ENCODE measurements at places on chromosomes 7 and 10. TPM values are rescaled to one million over a fixed set of nuclear protein-coding genes. Genes with fewer than 3 reads are reported as not detected.

GRCh38 chr7:7109934-7110333, 72.4 kb upstream of the C1GALT1 start:
- no peak for DNase-seq

GLI3 gene
- 4.3 TPM for total RNA-seq

SH2B2 gene
- 0.97 TPM for total RNA-seq

- no peak for DNase-seq
Measured at GRCh38 chr10:112732277-112732921, 217.6 kb upstream of the TCF7L2 start.

ACTA2 gene
- 2,598 TPM for total RNA-seq

GRCh38 chr10:13634207-13634606, 47.4 kb downstream of the PRPF18 start:
- peak; percentile 70 for DNase-seq

- no peak for DNase-seq
Measured at GRCh38 chr7:155285833-155286232, 11.8 kb upstream of the INSIG1 start.

APBB1IP gene
- 4.3 TPM for total RNA-seq

DNA sequence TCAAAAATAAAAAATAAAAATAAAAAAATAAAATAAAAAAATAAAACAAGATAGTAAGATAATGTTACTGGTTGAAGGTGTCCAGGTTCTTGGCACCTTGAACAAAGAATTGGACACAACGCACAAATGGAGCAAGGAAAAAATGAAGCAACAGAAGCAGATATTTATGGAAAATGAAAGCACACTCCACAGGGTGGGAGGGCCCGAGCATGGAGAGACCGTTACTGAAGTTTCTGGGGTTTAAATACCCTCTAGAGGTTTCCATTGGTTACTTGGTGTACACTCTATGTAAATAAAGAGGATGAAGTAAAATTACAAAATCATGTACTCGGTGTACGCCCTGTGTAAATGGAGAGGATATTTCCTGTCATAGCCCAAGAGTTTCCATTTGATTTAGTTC, 15.7 kb upstream of the PFKP start:
- no peak for DNase-seq

DNA sequence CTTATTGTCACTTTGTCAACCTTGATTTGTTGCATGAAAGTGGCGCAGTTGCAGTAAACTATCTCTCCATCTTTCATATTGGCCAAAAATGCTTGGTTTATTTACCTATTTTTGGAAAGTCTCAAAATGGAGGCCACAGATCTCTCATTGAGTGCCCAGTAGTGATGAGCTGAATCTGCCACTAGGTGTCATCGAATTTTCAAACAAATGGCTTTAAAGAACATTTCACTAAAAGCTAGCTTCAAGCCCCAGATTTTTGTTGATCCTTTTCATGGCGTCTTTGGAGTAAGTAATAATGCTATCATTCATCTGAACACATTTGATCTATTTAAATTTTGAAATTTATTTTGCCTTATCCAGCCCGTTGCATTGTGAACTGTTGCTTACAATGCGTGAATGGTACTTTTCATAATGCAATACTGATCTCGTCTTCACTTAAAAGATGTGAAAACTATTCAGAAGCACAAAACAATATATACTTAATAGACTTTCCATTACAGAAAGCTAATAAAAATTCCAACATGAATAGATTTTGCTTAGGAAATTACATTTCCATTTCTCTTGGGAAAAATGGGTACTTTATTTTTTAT, 236.2 kb downstream of the DNAJB9 start:
- peak; percentile 24 for DNase-seq

TTYH3 gene
- 77.3 TPM for total RNA-seq

AGAP9 gene
- 4.7 TPM for total RNA-seq

DNA sequence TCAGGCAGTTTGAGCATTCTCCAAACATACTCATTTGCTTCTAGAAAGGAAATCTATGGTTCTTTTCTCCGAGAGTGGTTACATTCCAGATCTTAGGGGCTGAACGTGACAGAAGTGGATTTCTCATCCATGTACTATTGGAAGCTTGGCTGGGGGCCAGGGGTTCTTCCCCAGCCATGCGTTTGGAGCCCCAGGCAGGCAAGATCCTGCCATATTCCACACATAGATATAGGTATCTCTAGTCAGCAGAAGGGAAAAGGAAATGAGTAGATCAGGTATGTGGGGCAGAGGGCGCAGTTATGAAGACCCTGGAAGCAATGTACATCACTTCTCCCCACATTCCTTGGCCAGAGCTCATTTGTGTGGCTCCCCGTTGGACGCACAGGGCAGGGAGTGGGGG, 299.8 kb downstream of the CCDC3 start:
- DNase-seq: no peak

DNA sequence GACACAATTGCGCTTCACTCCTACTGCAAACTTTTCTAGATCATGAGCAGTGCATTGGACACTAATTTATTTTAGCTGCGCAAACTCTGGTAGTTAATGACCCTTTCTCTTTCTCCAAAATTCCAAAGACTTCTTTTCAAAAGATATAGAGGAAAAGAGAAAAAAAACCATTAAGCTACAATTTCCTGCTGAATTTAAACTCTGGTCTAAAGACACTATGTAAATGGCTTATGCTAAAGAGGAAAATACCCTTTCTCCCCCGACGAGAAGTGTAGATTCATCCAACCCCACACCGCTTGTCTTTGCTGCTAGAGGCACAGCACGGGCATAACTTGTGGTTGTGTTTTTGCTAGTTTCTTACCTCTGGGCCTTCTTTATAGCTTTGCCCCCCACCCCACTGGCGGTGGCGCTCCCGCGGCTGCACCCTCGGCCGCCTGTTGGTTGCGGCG, 84.1 kb downstream of the SNX10 start:
- no peak for DNase-seq

- no peak for DNase-seq
Measured at GRCh38 chr10:132398566-132398991, 1.6 kb downstream of the PWWP2B start.
